ENCODE measurements at places on chromosomes 16 and 17.

- DNase-seq = no peak
Observed at GRCh38 chr17:9230346-9230745, 209.0 kb downstream of the NTN1 start.

- DNase-seq = peak; percentile 58
Observed at GRCh38 chr17:3827124-3827773, 18.8 kb downstream of the NCBP3 start.

DNA sequence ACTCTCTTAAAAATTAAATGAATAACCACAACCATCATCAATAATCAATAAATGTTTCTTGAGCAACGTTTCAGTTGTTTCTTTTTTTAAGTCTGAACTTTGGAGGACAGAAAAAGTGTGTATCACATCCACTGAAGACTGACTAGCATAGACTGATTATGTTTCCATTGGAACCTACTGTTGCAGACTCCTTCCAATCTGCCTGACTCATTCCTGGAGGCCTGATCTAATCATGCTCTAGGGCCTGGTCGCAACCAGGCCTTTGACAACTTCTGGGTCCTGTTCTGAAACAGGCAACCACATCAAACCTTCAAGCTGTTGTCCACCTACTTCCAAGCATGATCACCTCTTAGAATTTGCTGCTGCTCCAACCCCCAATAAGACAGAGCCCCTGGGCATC lies 109.2 kb upstream of the NUDT7 start:
- no peak for DNase-seq

DNA sequence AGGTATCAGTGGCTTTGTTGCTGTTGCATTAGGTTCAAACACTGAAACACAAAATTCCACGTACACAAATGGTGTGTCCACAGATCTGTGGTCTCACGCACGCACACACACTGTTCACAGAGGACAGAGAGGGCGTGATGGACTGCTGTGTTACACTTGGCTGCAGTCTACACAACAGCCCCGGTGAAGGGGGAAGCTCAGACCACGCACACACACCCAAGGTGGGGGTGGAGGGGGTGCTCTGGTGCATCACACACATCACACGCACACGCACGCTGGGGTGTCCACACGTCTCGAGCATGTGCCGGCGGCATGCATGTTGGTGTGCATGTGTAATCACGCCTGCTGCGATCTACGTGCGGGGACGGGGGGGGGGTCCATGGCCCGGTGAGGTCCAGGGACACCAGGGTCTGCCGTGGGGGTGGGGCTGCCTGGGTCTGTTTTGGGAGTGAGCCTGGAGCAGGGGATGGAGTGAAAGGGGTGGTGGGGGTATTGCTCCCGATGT lies 7.3 kb downstream of the HSD3B7 start:
- DNase-seq = no peak

DNA sequence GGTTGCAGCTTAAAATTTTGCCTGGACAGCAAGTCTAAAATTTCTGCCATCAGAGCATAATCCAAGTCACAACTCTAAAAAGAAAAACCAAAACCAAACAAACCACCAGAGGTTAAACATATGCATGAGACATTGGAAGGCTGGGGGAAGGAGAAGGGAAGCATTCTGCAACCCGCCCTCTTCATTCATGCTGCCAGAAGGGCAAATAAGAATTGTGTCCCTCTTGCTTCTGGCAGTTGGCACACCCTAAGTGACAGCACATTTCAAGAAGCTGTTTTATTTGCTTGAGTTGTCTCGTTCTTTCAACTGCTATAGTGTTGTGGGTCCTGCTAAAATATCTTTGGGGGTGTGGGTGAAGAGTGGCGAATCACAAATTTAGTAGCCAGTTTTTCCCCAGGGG lies 99.6 kb downstream of the SKAP1 start:
- DNase-seq = no peak

DNA sequence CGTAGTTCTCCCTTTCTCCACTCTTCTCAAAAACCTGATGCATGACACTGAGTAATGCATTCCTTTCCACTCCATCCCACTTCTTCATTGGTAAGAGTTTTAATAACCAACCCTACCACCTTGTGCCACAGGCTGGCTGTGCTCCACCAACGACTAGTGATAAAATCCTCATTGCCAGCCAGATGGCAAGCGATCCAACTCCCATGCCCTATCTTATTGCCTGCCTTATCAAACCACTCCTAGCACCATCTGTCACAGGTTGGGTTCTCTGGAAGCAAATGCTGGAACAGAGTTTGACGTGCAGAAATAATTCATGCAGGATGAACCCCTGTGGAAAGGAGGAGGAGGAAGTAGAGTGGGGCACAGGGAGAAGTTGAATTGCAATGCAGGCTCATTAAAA lies 99.5 kb downstream of the CHD9NB start:
- DNase-seq = no peak

GRCh38 chr17:62628831-62629555 lies 1.5 kb downstream of the MRC2 start:
- no peak for DNase-seq

- no peak for DNase-seq
Observed at GRCh38 chr16:67965668-67966548, 2.5 kb downstream of the SLC12A4 start.

DNA sequence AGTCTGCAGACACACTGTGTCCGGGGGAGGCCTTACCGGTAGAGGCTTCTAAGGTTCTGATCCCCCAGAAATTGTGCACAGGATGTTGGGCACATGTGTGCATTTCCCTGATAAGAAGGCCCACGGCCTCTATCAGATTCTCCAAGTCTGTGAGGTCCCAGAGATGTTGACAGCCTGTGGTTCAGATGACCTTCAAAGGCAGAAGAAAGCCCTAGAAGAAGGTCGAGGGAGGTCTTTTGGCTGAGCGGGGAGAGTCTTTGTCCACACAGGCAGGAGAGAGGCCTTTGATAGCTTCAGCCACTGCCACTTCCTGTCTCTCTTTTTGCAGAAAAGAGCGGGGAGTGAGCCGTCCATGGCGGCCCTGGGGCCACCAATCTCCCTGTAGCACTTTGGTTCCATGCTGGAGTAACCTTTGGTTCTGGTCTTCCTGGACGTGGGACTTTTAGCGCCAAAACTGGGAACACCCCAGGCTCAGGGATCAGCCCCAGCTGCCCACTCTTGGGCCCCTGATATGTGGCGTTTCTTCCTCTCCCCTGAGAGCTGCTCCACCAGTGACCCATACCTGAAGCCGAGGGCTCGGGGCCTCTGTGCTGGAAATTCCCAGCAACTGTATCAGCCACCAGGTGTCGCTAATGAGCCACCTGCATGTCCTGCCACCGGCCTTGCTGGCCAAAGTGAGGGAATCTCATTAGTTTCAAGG lies 28.1 kb upstream of the LGALS9 start:
- DNase-seq = no peak

GRCh38 chr16:24036038-24036543 lies 200.3 kb downstream of the PRKCB start:
- no peak for DNase-seq

DNA sequence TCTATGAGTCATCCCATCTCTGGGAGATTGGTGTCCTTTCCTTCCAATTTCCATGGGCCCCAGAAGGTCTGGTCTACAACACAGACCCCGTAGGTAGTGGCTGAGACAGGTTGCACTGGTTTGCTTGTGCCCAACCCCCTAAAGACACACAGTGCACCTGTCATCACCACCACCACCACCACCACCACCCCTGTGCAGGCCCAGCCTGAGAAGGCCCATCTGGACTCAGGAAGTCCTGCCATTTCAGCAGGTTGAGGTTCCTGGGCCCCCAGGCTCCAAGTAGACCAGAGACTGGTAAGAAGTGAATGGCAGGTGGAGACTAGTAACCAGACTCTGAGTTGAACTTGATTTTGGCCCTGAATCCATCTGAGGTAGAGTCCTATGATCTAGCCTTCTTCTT lies 25.9 kb upstream of the PHB1 start:
- no peak for DNase-seq

GRCh38 chr16:5502467-5502869 lies 404.9 kb upstream of the EEF2KMT start:
- no peak for DNase-seq

- DNase-seq = no peak
Observed at GRCh38 chr17:67685351-67685750, 32.4 kb upstream of the NOL11 start.

- no peak for DNase-seq
Observed at GRCh38 chr17:80257716-80258213, 2.9 kb upstream of the RNF213 start.

DNA sequence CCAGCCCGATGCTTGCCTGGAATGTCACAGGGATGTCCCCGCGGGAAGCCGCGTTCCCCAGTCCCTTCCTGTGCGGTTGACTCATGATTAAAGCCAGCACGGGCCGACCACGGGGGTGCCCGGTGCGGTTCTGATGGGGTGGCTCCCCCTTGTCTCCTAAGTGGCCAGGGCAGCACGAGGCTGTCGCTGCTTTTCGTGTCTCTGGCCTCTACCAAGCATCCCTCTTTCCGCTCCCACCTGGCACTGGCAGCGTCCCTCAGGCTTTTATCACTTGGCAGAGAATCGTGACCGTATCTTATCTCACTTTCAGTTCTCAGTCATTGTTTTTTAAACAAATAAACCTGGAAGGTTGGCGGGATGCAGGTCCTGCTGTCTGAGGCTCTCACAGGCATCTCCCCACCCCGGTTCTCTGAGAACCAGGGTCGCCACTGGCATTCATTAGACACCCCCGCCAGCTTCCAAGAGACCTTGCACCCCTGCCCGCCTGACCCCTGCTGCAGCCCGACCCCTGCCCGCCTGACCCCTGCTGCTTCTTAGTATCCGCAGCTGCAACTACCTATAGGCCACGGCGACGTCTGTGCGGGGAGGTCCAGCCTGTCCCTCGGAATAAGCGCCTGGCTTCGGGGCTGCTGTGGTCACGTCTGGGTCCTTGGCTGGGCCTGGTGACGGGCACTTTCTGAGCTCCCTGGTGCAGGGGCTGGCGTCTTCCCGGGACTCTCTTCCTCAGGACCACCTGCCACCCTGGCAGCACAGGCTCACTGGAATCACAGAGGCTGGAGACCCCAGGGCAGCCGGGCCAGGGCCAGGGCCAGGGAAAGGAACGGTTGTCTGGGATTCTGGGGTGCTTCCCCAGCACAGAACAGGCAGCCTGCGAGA lies 7.5 kb downstream of the C1QTNF8 start:
- DNase-seq = no peak

Data from NCI-H446 (cell line).